Activated CD8-positive, alpha-beta T cell treated with anti-CD3 and anti-CD28 coated beads for 36 hours (primary cell): ENCODE measurements at places on chromosomes 11 and 22.
A peak's percentile ranks its signal among the peaks of the same experiment; 100 is the strongest.

DNA sequence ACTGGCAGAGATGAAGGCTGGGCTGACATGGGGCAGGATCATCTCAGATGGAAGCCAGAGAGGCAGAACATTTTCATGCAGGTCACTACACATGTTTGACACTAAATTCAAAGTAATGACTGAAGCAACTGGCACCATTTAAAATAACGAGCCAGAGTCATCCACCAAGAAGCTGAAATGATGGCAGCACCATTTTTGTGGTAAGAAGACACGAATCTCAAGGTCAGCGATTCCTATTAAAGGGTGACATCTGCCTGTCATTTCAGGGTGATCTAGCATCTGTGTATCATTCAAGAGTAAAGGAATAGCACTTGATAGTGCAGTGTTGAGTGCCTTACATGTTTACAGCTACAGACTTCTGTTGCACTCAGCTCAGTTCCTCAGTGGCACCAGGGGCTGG, 113.4 kb upstream of the C11orf87 start:
- DNase-seq: no peak

DNA sequence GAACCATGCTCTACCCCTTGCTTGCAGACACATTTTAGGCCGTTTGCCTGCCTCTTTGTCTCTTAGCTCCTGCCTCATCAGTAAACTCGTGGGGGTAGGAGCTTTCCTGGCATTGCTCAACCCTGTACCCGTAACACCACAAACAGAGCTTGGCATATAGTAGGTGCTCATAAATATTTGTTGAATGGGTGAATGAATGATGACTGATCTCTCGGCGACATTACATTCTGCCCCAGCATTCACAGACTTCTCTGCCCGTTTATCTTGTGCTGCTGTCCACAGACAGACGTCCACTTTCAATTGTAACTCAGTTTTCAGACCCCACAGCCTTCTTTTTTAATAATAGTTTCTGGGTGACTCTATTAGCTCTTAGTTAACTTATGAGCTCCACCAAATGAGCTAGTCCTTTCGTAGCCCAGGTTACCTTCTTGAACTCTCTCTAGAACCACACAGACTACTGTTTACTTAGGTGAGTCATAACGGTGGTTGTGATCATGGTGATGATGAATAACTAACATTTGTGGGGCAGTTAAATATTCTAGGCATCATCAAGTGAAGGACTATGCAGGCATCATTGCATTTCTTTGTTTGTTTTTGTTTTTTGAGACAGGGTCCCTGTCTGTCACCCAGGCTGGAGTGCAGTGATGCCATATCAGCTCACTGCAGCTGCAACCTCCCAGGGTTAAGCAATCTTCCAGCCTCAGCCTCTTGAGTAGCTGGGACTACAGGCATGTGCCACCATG, 188.4 kb downstream of the ADAMTS15 start:
- DNase-seq: no peak

- peak; percentile 65 for DNase-seq
Measured at GRCh38 chr11:108871152-108871551, 206.3 kb downstream of the DDX10 start.

DNA sequence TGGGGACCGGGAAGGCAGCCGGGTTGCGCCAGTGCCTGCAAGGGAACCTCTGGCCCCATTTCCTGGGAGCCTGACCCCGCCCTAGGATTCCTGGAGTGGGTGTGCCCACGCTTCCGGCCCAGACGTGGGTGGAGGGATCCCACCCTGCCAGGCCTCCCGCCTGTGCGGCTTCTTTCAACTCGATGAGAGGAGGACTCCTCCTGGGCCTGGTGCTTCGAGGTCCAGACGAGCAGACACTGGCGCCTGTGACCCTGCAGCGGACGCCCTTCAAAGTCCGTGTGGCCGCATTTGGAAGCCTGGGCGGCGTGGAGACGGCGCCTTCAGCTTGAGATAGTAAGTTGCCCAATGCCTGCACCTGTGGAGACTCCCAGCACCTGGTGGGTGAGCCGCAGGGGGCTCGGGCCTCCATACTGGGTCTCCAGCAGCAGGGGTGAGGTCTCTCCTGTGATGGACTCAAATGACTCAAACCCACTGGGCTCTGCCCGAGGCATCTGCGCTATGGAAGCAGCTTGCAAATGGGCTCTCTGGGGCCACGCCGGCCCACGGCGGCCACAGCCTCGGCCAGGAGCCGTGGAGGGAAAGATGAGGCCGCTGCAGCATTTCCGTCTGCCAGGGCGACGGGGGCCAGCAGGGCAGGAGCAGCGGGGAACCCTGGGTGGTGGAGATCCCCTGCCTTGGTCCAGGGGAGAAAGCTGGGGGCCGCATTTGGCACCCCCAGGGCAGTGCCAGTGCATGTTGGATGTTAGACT, 64.3 kb upstream of the PPARA start:
- no peak for DNase-seq

GRCh38 chr11:36070213-36070953, 126.5 kb downstream of the LDLRAD3 start:
- no peak for DNase-seq

GRCh38 chr11:68013611-68014156, 3.6 kb downstream of the ALDH3B1 start:
- DNase-seq: no peak

GRCh38 chr11:17408641-17409040, 20.2 kb upstream of the KCNJ11 start:
- DNase-seq: no peak

- DNase-seq: no peak
Measured at GRCh38 chr11:86802146-86802545, 1.8 kb downstream of the PRSS23 start.

DNA sequence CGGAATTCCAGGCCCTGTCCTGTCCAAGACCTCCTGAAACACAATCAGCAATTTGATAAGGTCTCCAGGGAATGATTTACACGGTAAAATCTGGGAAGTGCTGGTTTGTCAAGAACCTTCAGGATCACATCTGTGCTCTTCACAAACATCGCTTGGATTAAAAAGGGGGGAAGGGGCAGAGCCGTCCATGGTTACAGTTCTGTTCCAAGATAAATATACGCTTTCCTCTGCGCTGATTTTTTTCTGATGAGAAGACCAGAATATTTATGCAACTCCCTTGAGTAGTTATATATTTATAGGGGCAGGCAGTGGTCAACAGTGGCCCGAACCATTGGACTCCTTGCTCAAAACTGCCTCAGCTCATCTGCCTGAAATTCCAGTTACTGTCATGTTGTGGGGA, 9.2 kb upstream of the APOL5 start:
- no peak for DNase-seq
